NCI-H1930 (cell line): ENCODE measurements at places on chromosomes 6 and 20.

- DNase-seq, result no peak
These were observed 38.0 kb upstream of the APCDD1L start for GRCh38 chr20:58553166-58553696.

DNA sequence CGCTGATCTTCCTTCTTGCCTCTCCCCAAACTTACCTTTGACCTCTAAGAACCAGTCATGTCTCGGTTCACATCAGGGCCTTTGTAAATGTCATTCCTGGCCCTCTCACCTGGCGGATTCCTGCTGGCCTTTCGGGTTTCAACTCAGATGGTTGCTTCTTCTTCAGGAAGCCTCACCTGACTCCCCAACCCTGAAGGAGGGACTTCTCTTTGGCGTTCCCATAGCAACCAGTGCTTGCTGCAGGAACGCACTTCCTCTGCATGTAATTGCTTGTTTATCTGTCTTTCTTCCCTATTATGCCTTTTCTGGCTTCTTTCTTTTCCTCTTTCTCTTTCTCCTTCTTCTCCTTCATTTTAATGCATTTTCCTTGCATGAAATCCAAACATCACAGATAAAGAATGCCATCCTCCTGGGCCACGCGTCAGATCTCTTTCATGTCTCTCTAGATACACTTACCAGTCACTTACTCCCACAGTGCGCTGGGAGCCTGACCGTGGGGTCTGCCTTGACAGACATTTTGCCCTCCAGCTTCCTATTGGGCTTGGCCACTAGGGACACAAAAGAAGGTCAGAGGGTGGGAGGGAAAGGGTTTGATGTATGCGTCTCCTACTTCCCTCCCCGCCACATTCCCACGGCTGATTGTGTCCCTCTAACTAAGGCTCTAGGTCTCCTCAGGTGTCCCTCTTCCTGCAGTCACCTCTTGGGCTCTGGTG is 295.7 kb upstream of the TSHZ2 start:
- DNase-seq, result no peak

GRCh38 chr6:168027521-168027920 is 30.1 kb downstream of the KIF25 start:
- DNase-seq, result no peak

DNA sequence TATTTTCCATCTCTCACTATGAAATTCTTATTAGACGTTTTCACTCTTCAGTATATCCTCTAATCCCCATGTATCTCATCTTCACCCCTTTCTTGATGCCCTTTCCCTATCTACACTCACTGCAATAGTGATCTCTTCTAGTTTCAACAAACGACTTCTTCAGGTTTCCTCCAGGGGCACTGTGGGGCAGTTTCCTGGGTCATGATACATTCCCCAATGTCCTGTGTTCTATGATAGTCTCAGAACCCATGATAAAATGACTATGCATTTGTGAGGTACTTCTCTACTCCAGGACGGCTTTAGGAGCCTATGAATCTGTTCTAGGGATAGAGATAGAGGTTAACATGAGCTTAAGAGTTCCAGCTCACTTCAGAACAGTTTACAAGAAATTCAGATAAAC is 183.3 kb downstream of the FOXC1 start:
- DNase-seq, result no peak

DNA sequence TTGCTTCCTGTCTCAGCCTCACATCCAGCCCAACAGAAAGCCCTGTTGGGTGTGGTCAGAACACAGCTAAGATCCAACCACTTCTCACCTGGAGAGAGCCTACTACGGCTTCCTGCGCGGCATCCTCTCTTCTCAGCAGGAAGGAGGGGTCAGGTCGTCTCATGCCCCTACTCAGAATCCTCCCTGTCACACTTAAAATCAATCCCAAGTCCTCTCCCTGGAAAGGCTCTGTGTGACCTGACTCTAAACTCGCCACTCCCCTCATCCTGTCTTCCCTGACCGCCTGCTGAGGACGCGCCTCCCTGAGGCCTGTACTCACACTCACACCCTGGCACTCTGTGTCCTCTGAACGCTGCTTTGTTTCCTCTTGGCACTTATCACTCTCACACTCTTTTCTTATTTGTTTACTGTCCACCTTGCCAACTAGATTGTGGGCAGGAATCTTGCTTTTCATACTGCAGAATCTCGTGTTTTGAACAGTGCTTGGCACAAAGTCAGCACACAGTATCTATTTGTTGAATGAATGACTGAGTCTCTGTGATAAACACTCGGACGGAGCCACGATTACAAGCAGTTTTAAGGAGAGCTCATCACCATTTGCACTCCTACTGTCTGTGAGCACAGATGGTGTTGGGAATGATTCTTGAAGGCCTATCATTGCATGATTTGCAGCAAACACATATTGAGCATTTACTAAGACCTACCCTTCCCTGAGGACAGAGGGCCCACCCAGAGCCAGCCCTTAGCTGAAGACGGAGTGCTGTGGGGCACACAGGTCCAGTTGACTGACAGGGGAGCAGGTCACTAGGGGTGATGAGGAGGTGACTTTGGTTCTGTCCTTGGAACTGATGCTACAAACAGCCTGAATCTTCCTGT is 18.7 kb downstream of the RAB5IF start:
- no peak for DNase-seq

DNA sequence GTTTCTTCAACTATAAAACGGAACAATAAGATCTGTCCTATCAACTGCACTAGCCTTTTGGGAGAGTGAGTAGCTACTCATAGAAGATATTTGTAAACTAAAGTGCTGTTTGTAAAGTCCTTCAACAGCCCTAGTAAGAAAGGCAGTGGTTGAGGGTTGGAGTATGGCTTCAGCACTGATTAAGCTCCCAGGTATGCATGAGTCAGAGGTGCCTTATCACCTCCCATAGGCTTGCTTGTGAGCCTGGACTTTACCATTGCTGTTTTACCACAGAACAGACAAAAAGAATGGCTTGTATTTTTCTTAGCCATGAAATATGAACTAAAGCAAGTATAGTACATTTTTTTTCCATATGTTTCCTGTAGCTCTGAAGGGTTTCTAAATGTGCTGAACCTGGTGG is 44.1 kb downstream of the SAMD3 start:
- DNase-seq, result no peak

- no peak for DNase-seq
These were observed 189.3 kb downstream of the PREX1 start for GRCh38 chr20:48638546-48638945.

GRCh38 chr6:43940393-43941087 is 170.5 kb downstream of the VEGFA start:
- no peak for DNase-seq

DNA sequence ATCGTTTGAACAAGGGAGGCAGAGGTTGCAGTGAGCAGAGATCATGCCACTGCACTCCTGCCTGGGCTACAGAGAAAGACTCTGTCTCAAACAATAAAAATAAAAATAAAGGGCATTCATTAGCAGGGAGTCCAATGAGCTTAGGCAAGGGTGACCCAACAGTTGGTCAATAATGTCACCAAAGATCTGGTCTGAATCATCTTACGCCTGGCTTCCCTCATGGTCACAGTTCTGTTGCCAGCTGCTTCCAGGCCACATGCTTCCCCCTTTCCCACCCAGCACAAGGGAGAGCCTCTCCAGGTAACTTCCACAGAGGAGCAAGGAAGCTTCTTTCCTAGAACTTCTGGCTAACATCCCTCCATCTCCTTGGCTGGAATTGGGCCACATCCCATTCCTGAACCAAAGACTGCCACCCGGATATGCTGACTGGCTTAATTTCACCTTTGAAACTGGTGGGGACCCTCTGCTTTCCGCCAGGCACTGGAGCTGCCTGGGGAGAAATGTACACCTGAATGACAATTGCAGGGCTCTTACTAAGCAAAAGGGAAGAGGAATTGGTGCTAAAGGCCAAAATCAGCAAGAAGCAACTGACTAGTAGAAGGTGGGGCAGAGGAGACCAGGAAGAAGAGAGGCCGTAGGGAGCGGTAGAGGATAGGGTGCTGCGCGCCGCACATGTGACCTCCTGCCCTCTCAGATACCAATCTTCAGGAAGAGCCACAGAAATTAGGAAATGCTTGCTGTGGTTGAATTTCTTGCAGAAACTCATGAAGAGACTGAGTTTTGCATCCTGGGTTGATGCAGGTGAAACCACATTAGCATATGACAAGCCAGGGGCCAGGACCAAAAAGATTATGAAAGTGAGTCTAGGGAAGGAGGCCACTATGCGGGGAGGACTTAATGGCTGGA is 8.3 kb upstream of the SCML4 start:
- DNase-seq, result no peak

DNA sequence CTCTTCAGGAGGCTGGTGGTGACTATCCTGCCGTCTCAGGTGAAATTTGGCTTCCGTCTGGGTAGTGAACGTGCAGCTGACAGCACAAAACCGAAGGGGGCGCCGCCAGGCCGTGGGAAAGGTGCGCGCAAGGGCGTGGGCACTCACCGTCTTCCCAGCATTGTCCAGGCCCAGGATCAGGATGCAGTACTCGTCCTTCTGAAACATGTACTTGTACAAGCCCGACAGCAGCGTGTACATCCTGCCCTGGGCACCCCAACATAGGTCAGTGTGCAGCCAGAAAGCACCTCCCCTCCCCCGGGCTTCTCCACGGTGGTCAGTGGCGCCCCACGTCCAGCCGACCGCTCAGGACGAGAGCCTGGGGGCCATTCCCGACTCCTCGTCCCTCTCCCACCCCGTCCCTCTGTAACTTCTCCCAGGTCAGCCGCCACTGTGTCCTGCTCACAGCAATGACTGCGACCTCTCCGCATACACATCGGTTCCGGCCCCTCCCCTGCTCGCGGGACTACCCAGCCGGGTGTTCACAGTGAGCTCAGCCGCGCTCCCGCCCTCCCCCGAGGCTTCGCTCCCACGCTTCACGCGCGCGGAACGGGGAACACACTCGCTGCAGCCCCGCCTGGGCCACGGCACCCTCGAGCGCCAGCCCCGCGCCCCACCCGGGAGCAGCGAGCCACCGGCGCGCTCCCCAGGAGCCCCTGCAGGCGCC is 771 bp downstream of the ARFRP1 start:
- no peak for DNase-seq

DNA sequence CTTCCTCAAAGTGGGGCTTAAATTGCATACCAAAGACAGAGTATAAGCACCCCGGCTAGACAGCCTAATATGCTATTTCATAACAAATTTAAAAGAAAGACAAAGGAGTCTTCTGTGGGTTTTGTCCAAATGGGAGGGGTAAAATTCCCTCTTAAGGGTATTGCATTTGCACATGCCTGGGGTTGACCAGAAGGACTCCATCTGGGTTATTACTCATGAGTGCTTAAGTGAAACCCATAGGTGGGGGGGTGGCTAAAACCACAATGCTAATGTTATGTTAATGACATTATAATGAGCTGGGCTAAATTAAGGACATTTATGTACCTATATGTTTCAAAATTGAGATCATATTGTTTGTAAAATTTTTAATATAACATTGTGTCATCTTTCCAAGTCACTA is 15.0 kb downstream of the IMPG1 start:
- DNase-seq, result no peak

DNA sequence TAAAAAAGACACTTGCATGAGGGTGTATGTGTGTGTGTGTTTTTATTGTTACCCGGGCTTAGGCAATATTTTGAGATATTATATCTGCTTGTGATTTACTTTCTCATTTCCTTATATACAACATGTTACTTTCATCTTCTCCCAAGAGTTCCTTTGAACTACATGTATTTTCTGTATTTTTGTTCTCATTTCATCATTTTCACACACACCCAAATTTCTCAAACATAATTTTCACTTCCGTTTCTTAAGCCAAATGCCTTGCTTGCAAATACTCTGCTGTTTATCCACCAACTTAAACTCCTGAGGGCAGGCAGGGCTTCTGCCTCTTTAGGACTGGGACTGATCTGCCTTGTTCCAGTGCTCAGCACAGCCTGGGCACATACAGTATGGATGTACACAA is 69.3 kb upstream of the FYN start:
- no peak for DNase-seq

DNA sequence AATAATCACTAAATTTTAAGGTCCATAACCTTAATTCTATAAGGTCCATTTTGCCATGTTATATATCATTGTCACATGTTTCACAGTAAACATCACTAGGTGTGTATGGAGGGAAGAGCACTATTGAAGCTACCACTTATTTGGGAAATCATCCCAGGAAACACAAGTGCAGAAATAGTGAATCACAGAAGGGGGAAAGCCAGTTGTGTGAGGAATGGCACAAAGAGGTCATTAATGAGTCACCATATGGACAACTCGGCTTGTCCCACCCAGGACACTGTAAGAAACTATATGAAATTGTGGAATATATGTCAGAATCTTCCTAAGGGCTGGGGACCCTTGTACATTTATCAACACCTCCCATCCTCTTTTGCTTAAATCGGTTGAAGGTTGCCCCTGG is 13.7 kb downstream of the BTN3A1 start:
- DNase-seq, result no peak

- DNase-seq, result no peak
These were observed 6.0 kb downstream of the SCRT2 start for GRCh38 chr20:669573-669972.

DNA sequence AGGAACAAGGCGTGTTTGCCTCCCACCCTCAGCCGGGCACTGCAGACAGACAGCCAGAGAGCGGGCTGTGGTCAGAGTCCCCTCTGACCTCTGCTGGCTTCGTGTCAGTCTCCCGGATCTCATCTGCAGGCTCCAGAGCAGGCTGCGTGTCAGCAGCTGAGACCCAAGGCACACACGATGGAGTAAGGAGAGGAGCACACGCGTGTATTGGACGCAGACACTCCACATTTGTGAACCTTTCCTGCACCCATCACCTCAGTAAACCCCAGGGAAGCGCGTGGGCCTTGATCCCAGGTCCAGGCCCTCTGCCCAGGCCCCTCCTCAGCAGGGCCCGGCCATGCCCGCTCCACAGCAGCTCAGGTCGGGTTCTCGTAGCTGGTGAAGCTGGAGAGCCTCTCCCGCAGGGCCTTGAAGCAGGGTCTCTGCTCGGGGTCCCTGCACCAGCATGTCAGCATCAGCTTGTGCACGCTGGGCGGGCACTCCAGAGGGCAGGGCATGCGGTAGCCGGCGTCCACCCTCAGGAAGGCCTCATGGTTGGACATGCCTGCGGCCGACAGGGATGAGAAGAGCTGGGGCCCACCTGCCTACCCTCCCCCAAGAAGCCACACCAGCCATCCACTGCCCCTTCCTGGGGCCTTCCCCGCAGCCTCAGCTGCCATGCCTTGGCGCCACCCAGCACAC is 7.9 kb downstream of the PTK6 start:
- no peak for DNase-seq

DNA sequence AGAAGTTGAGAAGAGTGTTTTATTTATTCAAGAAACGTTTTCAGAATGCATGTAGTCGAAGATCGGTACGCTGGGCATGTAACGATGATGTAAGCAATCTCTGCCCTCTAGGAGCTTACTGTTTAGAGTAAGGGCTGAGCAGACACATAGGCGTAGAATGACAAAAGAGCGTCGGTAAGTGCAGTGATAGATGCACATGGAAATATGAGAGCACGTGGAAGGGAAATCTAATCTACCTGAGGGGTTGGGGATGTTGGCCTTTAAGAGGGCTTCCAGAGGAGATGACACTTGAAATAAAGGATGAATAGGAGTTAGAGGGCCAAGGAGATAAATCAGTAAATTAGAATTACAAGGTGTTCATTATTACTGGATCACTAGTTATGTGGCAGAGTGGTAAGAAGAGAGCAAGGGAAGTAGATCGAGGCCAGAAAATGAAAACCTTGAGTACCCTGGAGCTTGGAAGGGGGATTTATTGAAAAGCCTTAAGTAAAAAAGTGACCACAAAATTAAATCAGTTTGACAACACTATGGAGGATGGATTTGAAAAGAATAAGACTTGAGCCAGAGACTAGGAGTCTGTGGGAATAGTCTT is 782 bp downstream of the TRMT11 start:
- DNase-seq, result no peak

- no peak for DNase-seq
These were observed 64.8 kb upstream of the POU3F2 start for GRCh38 chr6:98769546-98769945.

GRCh38 chr20:37414224-37415035 is 68.5 kb downstream of the SRC start:
- DNase-seq, result no peak
